ENCODE measurements at places on chromosomes 1 and 21.

- no peak for DNase-seq
Observed at GRCh38 chr21:43984905-43985689, 27.0 kb upstream of the TRAPPC10 start.

- no peak for DNase-seq
Observed at GRCh38 chr1:2108213-2108876, 58.1 kb downstream of the PRKCZ start.

- DNase-seq, result no peak
Observed at GRCh38 chr1:63813829-63814277, 40.0 kb downstream of the ROR1 start.

GRCh38 chr21:28725396-28725795, 267.3 kb downstream of the LTN1 start:
- DNase-seq, result no peak

GRCh38 chr1:19625291-19625937, 18.7 kb upstream of the NBL1 start:
- DNase-seq, result no peak

- DNase-seq, result no peak
Observed at GRCh38 chr1:245797592-245798348, 643.0 kb downstream of the KIF26B start.

Data from activated CD8-positive, alpha-beta memory T cell treated with anti-CD3 and anti-CD28 coated beads for 1 hour (primary cell).